Activated naive CD8-positive, alpha-beta T cell treated with anti-CD3 and anti-CD28 coated beads for 36 hours (primary cell): ENCODE measurements at places on chromosomes 1 and 21.

DNA sequence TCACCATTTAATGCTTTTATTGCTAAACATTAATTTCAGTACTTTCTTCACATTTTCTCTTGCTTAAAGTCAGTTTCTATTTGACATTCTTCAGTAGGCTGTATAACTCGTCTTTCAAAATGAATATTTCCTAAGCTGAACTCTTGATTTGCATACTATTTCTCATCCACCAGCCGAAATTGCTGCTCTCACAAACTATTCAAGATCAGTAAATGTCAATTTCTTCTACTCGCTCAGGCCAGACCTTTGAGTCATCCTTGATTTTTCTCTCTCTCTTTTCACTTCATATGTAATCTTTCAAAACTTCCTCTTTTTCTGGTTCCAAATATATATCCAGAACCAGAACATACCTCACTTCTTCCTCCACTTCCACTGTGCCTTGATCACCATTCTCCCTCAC lies 990.0 kb downstream of the KCNT2 start:
- no peak for DNase-seq

DNA sequence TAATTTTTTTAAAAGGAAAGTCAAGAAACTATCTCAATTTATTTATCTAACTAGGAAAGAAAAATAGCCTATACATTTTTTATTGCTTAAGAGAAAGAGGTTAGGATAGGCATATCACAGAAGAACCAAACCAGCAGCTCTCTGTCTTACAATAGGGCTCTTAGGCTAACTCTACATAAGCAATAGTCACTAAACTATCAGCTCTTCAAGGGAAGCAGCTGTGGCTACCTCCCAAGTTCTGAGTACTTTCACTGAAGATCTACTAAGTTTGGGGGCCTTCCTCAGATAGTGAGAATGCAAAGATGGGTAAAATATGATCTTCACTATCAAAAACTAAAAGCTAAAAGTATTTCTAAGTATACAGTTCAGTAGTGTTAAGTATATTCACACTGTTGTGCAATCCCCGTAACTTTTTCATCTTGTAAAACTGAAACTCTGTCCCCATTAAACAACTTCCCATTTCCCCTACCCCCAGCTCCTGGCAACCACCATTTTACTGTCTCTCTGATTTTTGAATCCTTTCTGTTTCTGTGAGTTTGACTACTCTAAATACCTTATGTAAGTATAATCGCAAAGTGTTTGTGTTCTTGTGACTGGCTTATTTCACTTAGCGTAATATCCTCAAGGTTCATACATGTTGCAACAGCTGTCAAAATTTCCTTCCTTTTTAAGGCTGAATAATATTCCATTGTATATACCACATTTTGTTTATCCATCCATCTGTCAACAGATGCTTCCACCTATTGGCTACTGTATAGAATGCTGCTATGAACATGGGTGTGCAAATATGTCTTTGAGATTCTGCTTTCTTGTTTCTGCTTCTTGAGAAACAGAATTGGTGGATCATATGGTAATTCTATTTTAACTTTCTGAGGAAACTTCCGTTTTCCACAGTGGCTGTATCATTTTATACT lies 73.3 kb downstream of the ACBD6 start:
- no peak for DNase-seq

- DNase-seq = peak; percentile 74
Measured at GRCh38 chr1:210584439-210585113, 255.9 kb downstream of the HHAT start.

DNA sequence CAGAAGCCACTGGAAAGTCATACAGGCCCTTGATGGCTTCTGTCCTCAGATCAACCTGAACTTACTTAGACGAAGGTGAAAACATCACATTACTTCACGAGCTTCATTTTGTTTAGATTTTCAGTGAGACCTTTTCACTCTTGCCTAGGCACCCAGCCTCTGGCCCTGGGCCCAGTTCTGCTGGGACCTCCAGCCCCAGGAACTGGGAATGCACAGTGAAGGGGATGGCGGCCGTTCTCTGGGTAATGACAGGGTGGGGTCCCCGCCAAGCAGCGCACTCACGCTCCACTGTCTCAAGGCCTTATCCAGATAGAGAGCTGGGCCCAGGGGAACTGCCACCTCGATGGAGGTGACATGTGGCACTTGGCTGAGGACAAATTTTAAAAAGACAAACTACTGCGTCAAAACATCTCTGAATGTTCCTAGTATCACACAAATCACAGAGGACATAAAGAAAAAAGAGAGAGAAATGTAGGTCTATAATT lies 54.8 kb downstream of the NPHP4 start:
- DNase-seq = no peak

- DNase-seq = no peak
Measured at GRCh38 chr1:171646249-171646560, 6.3 kb downstream of the MYOC start.

- no peak for DNase-seq
Measured at GRCh38 chr1:160759740-160760139, 20.7 kb downstream of the SLAMF7 start.

DNA sequence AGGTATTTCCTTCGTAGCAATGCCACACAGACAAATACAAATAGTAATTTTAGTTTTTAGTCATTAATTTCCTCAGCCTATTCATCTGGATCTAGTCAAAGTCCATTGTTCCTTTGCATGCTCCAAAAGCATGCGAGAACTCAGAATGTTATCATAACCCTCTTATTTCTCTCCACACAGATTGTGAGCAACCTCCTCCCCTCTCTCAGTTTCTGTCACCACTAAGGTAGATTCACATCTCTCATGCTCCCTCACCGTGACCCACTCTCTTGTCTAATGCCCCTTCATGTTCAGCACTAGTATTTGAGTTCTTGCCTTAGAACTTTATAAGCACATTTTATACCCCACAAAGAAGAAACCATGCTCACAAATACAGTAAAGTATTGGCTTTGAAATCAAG lies 582.4 kb downstream of the PLA2G4A start:
- no peak for DNase-seq

DNA sequence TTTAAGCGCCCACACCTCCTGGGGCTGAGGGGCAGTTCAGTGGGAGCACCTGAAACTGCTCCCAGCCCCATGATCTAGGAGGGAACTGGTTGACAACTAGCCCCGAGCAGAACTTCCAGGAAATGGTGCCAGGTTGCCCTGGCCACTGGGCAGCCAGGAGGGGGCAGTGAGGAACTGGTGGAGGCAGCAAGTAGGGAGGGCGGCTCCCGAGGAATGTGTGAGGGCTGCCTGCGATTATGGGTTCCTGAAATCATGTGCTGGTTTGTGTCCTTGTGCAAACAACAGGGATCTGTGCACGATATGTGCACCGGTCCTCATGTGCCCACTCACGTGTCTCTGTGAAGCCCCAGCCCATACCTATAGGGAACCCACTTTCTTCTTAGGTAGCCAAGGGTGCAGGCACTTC lies 9.9 kb downstream of the GPR3 start:
- DNase-seq = no peak

DNA sequence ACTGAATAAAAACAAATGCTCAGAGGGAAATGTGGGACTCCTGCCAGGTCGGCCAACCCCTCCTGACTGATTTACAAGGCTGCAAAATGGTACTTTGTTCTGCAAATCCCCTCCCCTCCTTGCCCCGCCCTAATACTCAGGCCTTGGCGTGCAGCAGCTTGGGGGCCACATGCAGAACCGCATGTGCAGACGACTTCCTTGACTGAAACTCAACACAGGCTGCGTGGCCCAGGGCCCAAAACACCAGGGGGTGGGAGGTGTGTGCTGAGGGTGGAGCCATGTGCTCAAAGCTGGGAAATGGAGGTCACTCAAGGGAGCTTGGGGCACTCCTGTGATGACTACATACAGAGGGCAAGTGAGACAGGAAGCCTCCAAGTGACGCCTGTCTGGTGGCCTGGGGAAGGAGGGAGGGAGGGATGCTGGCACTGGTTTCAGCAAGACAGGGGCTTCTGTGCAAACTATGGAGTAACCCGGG lies 87.2 kb downstream of the MRPL37 start:
- DNase-seq = peak; percentile 89

DNA sequence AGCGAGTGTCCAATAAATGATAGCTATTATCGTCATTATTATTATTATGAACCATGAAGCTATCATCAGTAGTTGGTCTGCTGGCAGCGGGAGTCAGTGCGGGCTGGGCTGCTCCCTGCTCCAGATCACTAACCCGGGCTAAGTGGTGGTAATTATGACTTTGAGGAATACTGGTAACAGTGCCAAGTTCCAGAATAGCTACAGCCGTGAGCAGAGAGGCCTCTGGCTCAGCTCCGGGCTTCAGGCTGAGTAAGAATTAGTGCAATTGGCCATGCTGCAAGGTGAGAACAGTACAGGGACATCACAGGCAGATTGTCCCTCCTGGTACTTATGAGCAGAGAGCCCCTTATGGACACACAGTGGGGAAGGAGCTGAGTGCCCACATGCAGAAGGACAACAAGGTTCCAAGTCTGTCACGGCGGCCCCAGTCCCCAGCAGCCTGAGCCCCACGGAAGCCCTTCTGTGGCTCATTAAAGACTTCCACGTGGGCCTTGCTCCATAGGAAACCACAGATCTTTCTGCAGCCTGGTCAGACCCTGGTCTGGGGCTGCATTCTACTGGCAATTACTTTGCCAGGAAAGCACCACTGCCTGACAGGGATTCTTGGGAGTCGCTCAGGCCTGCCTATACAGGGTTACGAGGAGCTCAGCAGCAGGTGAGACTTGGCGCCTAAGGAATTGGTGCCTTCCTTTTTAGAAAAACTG lies 235.1 kb downstream of the RRAGC start:
- no peak for DNase-seq

DNA sequence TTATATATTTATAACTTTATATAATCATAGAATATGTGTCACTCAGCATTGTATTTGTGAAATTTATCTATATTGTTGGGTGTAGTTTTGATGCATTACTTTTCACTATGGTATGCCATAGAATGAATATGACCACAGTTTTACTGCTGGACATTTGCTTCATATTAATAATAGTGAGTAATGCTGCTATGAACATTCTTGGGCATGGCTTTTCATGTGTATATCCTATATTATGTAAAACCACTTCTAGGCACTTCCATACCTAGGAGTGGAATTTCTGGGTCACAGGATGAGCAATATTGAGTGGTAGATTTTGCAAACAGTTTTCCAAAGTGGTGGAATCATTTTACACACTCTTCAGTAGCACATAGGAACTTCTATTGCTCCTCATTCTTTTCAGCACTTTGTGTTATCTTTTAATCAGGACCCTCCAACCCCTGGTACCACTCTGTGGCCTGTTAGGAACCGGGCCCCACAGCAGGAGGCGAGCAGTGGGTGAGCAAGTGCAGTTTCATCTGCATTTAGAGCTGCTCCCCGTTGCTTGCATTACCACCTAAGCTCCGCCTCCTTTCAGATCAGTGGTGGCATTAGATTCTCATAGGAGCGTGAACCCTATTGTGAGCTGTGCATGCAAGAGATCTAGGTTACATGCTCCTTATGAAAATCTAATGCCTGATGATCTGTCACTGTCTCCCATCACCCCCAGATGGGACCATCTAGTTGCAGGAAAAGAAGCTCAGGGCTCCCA lies 56.0 kb upstream of the CNIH3 start:
- DNase-seq = no peak

DNA sequence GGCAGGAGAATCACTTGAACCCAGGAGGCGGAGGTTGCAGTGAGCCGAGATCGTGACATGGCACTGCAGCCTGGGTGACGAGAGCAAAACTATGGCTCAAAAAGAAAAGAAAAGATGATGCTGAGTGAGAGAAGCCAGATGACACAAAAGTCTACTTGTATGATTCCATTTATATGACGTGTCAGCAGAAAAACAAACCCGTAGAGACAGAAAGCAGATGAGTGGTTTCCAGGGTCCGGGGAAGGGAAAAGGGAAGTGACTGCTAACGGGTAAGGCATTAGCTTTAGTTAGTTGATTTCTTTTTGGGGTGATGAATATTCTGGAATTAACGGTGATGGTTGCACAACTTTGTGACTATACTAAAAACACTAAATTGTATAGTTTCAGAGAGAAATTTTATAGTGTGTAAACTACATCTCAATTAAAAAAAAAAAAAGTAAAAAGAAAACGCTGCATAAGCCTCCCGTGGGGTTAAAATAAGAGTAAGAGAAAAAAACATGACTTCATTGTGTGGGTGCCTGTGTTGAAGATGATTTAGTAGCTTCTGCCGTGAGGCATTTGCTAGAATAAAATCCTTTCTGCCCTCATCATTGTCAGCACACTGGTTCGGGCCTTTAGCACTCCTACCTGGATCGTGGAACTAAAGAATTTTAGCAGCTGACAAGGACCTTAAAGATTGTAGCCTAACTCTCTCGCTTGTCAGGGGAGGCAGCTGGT lies 24.7 kb upstream of the ATP5PO start:
- DNase-seq = no peak

- no peak for DNase-seq
Measured at GRCh38 chr21:41593051-41593759, 85.2 kb upstream of the TMPRSS2 start.

DNA sequence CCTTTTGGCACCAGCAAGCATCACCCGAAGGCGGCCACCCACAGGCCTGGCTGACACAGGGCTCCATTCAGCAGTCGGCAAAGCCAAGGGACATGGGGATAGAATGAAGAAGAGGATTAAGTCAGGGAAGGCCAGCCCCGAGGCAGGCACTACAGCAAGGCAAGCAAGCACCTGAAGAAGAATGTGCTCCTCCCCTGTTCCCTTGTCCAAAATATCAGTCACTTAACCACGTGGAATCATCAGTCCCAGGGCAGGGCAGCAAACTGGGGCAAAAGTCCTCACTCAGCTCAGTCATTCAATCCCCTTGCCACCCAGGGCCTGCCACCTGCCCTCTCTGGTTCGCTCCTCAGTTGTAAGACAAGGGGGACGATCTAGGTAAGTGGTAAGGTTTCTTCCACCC lies 9.3 kb downstream of the KANK4 start:
- DNase-seq = no peak

GRCh38 chr21:22516230-22516629 lies 1518.0 kb downstream of the NCAM2 start:
- no peak for DNase-seq

- no peak for DNase-seq
Measured at GRCh38 chr1:201678264-201679101, 139.6 kb downstream of the NAV1 start.

- no peak for DNase-seq
Measured at GRCh38 chr1:38095454-38095931, 48.9 kb upstream of the POU3F1 start.

DNA sequence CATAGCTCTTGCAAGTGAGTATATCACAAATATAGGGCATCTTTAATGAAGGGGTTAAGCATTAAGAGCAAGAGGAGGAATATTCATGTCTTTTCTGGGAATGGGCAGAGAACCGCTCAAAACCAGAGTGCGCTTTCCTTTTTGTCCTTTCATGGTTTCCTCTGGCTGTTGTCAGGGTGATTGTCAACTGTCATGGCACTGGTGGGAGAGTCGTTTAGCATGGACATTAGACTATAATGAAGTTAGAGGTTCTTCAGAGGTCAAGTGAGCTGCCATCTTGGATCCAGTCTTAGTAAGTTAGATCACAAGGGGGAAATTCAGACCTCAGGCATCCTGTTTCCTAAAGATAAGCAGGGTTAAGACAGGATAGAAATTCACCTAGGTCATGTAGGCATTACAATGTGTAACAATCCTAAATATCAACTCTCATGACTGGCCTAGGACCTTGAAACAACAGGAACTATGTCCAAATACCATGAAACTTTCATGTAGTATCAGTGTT lies 12.1 kb upstream of the COA6 start:
- DNase-seq = no peak

- no peak for DNase-seq
Measured at GRCh38 chr1:218945050-218945449, 228.6 kb upstream of the LYPLAL1 start.

- no peak for DNase-seq
Measured at GRCh38 chr1:26127235-26128163, 15.9 kb downstream of the PDIK1L start.

- DNase-seq = no peak
Measured at GRCh38 chr1:60129911-60130310, 56.3 kb upstream of the C1orf87 start.

- DNase-seq = no peak
Measured at GRCh38 chr1:198880818-198881597, 242.2 kb downstream of the PTPRC start.
